ENCODE measurements at places on chromosomes 16 and 17.

DNA sequence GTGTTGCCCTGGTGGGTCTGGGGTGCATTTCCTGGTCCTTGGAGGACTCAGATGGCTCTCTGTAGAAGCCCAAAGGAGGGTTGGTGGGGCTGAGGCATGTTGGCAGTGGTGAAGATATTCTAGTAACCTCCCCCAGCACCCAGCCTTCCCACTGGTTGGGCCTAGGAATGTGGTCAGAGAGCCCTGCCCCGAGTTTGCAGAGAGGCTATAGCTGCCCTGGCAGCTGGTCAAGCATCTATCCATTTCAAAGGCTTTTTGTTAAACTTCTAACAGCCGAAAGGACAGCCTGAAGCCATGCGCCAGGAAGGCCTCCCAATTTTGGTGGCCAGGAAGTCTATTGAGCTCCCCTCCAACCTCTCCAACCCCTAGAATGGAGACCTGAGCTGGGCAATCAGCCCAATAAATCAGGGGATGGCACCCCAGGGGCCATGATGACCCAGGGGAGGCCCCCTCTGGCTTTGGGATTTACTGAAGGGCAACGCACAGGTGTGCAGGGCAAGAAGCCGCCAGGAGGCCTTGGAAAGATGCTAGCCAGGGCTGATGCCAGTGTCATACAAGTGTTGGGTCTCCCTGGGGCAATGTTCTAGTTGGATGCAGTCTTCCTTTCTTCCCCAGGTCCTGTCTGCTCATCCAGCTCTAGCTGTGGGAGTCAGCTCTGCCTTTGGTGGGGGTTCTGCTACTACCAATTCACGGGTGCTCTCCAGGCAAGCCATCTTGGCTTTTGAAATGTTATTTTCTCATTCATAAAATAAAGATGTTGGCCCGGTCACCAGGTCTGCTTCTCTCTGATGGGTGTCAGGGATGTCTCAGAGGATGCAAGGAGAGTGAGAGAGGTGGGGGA lies 30.9 kb upstream of the AXIN2 start:
- no peak for DNase-seq

GRCh38 chr16:58026139-58026704 lies 668 bp downstream of the MMP15 start:
- no peak for DNase-seq

- no peak for DNase-seq
These were observed 5.6 kb upstream of the TBX2 start for GRCh38 chr17:61393904-61394629.

DNA sequence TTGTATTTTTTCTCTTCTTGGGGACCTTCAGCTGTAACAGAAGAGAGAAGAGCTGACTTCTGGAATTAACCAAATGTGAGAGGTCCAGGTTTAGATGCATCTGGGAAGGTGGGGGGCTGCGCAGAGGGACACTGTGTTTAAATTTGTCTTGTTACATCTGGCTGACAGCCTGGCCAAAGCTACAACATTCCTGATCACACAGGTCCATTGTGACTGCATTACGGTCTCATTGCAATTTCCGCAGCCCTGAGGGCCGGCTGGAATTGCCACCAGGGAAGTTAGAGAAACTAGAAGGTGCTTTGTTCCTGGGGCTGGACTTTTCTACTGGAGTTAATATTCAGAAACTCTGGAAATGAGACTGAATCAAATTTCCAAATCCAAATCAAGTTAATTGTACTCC lies 37.9 kb upstream of the LRRC75A start:
- no peak for DNase-seq

- DNase-seq = no peak
These were observed 7.4 kb downstream of the CDK5RAP3 start for GRCh38 chr17:47978324-47978723.

GRCh38 chr17:74856112-74856511 lies 3.6 kb downstream of the GRIN2C start:
- no peak for DNase-seq
